Bronchial epithelial cell (primary cell): ENCODE measurements at places on chromosomes 11 and 22. TPM values are rescaled to one million over a fixed set of nuclear protein-coding genes. Genes with fewer than 3 reads are reported as not detected.

The SULT4A1 gene
- under 0.01 TPM in 2 replicates for total RNA-seq

The TNNI2 gene
- 0.26 TPM in 1 of 2 replicates, not detected in the other for total RNA-seq

The PATZ1 gene
- total RNA-seq: 3.2 and 5.3 TPM in 2 replicates

The FLRT1 gene
- total RNA-seq: 0.26 and 1.5 TPM in 2 replicates

The SYT13 gene
- total RNA-seq: not detected in 2 replicates

The BEST1 gene
- 3.7 and 5.2 TPM in 2 replicates for total RNA-seq

The RIMBP3B gene
- under 0.01 TPM in 1 of 2 replicates, not detected in the other for total RNA-seq

The TMEM218 gene
- 28.4 and 29.3 TPM in 2 replicates for total RNA-seq

The NLRP14 gene
- under 0.01 and 0.13 TPM in 2 replicates for total RNA-seq

The OR5B21 gene
- not detected in 2 replicates for total RNA-seq

The EIF4ENIF1 gene
- 5.3 and 12.9 TPM in 2 replicates for total RNA-seq

The CD6 gene
- not detected in 2 replicates for total RNA-seq

The POTEH gene
- total RNA-seq: not detected in 2 replicates

The CNIH2 gene
- not detected in 2 replicates for total RNA-seq

The PTGDR2 gene
- total RNA-seq: 0.13 TPM in 1 of 2 replicates, not detected in the other

The CELSR1 gene
- 39.0 and 60.0 TPM in 2 replicates for total RNA-seq

The ANO3 gene
- under 0.01 TPM in 2 replicates for total RNA-seq

The MYO7A gene
- under 0.01 and 0.13 TPM in 2 replicates for total RNA-seq

The SYCE3 gene
- total RNA-seq: 0.51 and 0.79 TPM in 2 replicates

The INS gene
- not detected in 2 replicates for total RNA-seq

The PITPNM1 gene
- 17.4 and 23.7 TPM in 2 replicates for total RNA-seq

The BTBD18 gene
- total RNA-seq: not detected in 2 replicates

The LDHAL6A gene
- not detected in 2 replicates for total RNA-seq

The DEUP1 gene
- total RNA-seq: under 0.01 TPM in 1 of 2 replicates, not detected in the other

The MMP3 gene
- 0.13 and 0.26 TPM in 2 replicates for total RNA-seq

The TRIM49 gene
- total RNA-seq: not detected in 2 replicates

The SNX32 gene
- under 0.01 TPM in 1 of 2 replicates, not detected in the other for total RNA-seq

The PLAAT3 gene
- total RNA-seq: 0.51 and 2.1 TPM in 2 replicates

The KRTAP5-7 gene
- total RNA-seq: 0.13 TPM in 1 of 2 replicates, not detected in the other

The CRYAB gene
- total RNA-seq: 1.2 TPM in 1 of 2 replicates, not detected in the other

The IRAG1 gene
- 0.26 and 0.51 TPM in 2 replicates for total RNA-seq

The STIM1 gene
- 60.8 and 86.9 TPM in 2 replicates for total RNA-seq

The KREMEN1 gene
- total RNA-seq: 5.8 and 15.9 TPM in 2 replicates

The PTPMT1 gene
- total RNA-seq: 124 and 147 TPM in 2 replicates

The KRTAP5-11 gene
- total RNA-seq: not detected in 2 replicates

The OR2D2 gene
- total RNA-seq: 0.26 TPM in 1 of 2 replicates, not detected in the other

The GRM5 gene
- total RNA-seq: under 0.01 TPM in 1 of 2 replicates, not detected in the other

The MYBPC3 gene
- total RNA-seq: under 0.01 TPM in 1 of 2 replicates, not detected in the other

The USH1C gene
- total RNA-seq: not detected in 2 replicates

The PLA2G3 gene
- total RNA-seq: under 0.01 and 0.38 TPM in 2 replicates

The GUCD1 gene
- total RNA-seq: 71.6 and 134 TPM in 2 replicates

The ZNF280B gene
- total RNA-seq: 0.26 TPM in 2 replicates

The PIH1D2 gene
- 0.51 and 0.53 TPM in 2 replicates for total RNA-seq

The TMPRSS13 gene
- 0.53 and 11.5 TPM in 2 replicates for total RNA-seq

The ENTHD1 gene
- not detected in 2 replicates for total RNA-seq

The GLYAT gene
- total RNA-seq: not detected in 2 replicates

The PLEKHA7 gene
- 2.4 and 6.4 TPM in 2 replicates for total RNA-seq

The PANX3 gene
- total RNA-seq: not detected in 2 replicates

The SLC22A9 gene
- not detected in 2 replicates for total RNA-seq

The PAAF1 gene
- total RNA-seq: 10.3 and 14.5 TPM in 2 replicates

The AIFM3 gene
- 2.4 and 2.8 TPM in 2 replicates for total RNA-seq

The GUCY1A2 gene
- not detected in 2 replicates for total RNA-seq

The C11orf87 gene
- total RNA-seq: not detected in 2 replicates

The GAB4 gene
- not detected in 2 replicates for total RNA-seq

The GGT5 gene
- not detected in 2 replicates for total RNA-seq

The DERL3 gene
- 0.26 TPM in 2 replicates for total RNA-seq

The TMEM121B gene
- total RNA-seq: not detected in 2 replicates

The SOX6 gene
- total RNA-seq: 0.53 and 2.7 TPM in 2 replicates

The FAM111B gene
- under 0.01 TPM in 2 replicates for total RNA-seq
